ENCODE measurements at places on chromosomes 7 and 10.

- DNase-seq: no peak
Measured at GRCh38 chr10:77301305-77301730, 336.3 kb downstream of the KCNMA1 start.

- DNase-seq: no peak
Measured at GRCh38 chr7:106464651-106465050, 179.9 kb upstream of the NAMPT start.

GRCh38 chr7:65325793-65326432 lies 47.7 kb upstream of the ZNF92 start:
- no peak for DNase-seq

DNA sequence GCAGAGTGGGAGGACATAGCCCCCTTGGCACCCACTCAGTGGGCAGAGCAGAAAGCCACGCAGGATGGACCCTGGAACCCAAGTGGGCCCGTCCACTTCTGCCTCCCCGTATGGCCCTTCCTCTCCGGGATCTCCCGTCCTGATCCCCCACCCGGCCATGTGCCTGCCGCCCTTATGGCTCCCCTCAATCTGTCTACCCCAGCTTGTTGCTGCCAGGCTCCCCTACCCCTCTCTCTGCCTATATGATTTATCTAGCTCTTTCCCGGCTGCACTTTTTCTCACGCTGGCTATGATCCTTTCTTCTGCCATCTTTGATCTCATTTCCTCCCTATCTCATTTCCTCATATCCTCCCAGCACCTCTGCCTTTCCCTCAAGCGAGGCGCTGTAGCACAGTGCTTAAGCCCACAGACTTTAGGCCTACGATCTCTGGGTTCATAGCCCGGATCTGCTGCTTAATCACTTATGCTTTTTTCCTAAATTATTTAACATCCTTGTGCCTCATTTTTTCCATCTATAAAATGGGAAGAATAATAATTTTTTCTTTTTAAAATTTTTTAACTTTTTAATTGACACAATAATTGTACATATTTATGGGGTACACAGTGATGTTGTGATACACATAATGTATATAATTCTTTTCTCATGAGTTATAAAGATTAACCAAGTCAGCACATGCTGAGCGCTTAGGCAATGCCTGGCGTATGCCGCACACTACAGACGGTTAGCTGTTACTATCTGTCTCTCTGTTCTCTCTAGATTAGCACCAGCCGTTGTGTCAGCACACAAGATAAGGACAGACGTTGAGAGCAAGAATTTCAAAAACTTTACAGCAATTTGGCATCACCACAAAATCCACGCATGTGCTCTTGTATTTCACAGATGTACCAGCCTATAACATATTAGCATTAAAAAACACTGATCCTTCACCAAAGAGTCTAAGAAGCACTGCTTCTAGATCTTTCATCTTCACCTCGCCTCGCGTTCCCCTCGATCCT lies 18.1 kb downstream of the KCNH2 start:
- no peak for DNase-seq

GRCh38 chr10:124450012-124450782 lies at the start of gene NKX1-2:
TSS of gene NKX1-2 (minus strand) at chr10:124450035. CDS start at chr10:124449943, 92 bp downstream.
- DNase-seq: no peak

All from hippocampal formation (tissue), 2 donors.